ENCODE measurements at places on chromosomes 11 and 22.

- no peak for DNase-seq
Observed at GRCh38 chr11:120590472-120590871, 78.9 kb downstream of the GRIK4 start.

DNA sequence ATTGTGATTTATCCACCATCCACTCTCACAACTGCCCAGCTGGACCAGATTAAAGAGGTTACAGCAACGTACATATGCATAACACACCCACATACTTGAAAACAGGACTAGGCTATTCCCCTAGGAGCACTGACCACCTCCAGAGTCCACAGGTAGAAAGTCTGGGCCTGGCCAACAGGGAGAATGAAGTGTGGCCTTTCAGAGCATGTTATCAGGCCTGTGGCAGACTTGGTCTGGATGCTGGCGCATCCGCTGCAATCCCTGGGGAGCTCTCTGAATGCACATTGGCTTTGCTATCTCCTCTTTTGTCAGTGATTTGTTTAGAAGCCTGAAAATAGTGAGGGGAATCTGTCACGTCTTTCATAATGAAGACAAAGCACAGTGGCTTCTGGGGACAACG, 86.7 kb downstream of the C11orf58 start:
- DNase-seq = no peak

DNA sequence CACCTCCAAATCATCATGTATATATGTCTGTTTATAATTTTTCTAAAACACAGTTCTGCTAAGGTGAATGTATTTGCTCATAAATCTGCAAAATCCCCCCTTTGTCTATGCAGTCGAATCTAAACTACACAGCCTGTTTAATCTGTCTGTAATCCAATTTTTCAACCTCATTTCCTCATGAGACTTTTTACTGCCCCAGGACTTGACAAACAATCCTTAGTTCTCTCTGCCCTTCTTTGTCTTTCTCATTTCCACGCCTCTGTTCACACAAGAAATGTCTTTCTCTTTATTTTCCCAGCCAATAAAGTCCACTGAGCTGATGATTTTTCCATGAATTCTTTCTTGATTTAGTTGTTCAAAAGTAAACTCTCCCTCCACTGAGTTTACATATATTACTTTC, 1154.3 kb downstream of the FAM181B start:
- DNase-seq = no peak

GRCh38 chr22:23182309-23183060, 2.2 kb downstream of the BCR start:
- DNase-seq = peak; percentile 75

- DNase-seq = no peak
Observed at GRCh38 chr11:9192561-9192960, 72.6 kb downstream of the DENND5A start.

DNA sequence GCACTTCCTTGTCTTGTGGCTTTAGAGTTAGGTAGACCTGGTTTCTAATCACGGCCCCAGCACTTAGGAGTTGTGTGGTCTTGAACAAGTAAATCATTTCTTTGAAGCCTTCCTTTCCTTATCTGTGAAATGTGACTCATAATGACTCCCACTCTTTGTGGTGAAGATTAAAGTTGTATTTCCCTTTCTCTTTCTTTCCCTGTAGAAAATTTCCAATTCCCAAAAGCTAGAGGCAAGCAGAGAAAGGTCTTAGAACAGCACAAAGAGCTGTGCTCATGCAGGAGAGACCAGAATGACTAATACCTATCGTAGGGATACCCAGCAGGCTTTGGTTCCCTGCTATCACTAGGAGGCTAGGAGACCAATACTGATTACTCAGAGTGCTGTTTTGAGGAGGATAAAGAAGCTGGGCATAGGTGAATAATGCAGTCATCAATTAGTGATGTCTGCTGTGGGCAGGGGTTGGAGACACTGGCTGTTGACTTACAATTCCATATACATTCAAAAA, 270.7 kb upstream of the SYN3 start:
- DNase-seq = peak; percentile 38

DNA sequence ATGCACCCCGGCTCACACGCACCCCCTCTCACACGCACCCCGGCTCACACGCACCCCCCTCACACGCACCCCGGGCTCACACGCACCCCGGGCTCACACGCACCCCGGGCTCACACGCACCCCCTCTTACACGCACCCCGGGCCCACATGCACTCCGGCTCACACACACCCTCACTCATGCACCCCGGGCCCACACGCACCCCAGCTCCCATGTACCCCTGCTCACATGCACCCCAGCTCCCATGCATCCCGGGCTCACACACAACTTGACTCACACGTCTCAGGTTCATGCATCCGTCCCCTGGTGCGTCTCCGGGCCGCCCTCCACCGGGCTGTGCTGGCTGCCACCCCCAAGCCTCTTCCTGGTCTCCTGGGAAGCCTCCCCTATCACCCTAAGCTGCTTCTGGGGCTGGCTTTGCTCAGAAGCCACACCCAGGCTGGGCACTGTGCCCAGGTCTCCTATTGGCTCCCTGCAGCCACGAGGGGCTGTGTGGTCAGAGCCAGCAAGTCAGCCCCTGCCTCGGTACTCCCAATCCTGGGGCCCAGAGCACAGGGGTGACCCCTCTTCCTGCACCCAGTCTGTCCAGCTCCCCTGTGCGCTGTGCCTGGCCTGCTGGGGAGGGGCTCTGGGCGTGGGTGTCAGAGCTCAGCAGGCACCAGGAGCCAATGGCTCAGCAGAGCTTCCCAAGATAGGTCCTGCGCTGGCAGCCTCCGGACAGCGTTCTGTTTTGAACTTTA, 16.9 kb downstream of the TSPAN4 start:
- peak; percentile 71 for DNase-seq

DNA sequence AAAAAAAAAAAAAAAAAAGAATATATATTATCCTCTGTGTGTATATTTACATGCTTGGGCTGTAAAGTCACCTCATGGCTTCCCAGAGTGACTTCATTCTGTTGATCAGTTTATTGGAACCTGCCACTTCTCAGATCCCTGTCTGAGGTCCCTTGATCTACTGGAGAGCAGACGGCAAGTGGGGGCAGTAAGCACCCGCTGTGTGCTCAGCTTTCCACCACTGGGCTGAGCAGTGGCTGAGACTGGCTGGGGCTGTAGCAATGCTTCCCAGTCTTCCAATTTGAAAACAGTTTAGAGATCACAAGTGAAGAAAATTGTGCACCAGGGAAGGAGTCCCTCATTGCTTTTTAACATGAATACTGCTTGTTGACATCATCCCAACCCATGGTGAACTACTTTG, 6.9 kb upstream of the RBM4B start:
- no peak for DNase-seq

GRCh38 chr11:121645596-121645995, 192.8 kb upstream of the SORL1-AS1 start:
- DNase-seq = no peak

GRCh38 chr11:27873664-27874063, 173.4 kb upstream of the BDNF start:
- no peak for DNase-seq

DNA sequence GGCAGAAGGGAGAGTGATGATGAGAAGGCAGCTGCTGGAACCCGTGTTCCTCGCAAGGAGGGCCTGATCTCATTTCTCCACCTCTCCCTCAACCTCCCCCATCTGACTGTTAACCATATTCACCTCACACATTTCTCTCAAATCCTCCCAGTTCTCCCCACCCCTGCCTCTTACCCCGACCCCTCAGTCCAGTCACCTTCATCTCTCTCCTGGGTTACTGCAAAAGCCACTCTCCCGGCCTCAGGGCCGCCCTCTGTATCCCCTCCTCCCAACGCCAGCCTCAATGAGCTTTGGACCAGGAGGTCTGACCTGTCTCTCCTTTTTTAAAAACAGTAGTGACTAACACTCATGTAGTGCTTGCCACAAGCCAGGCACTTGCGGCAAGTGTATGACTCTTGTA, 29.5 kb upstream of the LMO1 start:
- no peak for DNase-seq

- DNase-seq = no peak
Observed at GRCh38 chr22:27585141-27585540, 216.4 kb downstream of the MN1 start.

GRCh38 chr11:115745066-115745465, 240.9 kb upstream of the CADM1 start:
- DNase-seq = no peak

DNA sequence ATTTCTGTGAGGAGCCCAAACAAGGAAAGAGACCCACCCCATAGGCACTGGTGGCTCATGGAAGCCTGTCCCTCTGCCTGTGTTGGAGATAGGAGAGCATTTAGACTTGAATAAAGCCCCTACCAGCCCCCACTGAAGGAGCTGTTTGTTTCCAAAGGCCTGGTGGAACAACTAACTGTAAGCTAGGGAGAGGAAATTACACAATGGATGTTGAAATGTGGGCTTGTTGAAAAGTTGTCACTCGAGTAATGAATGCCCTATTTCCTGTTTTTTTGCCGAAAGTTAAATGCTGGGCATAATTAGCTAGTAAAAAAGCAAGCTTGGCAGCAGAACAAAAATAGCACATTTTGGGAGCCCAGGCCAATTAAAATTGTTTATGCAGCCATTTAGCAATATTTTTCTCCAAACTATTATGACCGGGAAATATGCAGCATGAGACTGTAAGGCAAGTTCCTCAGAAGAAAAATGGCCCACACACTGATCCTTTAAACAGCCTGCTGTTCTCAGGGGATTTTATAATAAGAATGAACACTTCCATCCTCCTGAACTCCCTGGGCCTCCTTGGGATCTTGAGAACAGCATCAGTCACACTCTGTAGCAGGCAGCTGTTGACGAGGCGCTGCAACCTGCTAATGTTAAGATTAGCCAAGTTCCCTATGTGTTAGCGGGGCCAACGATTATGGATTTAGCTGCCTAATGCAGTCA, 38.6 kb upstream of the LMO2 start:
- no peak for DNase-seq

- no peak for DNase-seq
Observed at GRCh38 chr11:96337541-96338431, 5.2 kb downstream of the MAML2 start.

- no peak for DNase-seq
Observed at GRCh38 chr11:34397120-34397519, 39.3 kb upstream of the ABTB2 start.

- no peak for DNase-seq
Observed at GRCh38 chr11:46845440-46845739, 690 bp downstream of the CKAP5 start.

DNA sequence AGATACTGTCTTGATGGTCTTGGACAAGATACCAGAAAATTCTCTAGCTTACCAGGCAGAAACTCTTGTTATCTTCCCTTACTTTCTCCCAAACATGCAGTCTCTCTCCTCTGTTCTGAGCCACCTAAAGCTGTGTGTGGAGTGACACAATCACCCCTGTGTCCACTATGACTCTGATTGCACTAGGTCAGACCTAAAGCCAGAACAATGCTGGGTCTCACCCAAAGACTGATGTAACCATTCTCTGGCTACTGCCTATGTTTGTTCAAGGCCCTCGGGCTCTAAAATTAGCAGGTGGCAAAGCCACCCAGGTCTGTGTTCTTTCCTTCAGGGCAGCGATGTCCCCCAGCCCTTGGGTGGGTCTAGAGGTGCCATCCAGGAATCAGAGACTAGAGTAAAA, 200.5 kb downstream of the KCNA4 start:
- DNase-seq = no peak

- DNase-seq = no peak
Observed at GRCh38 chr22:30990690-30991089, 21.6 kb downstream of the TUG1 start.

GRCh38 chr11:6365659-6366058, 24.6 kb upstream of the SMPD1 start:
- DNase-seq = no peak

GRCh38 chr22:47299211-47299862, 536.9 kb downstream of the TBC1D22A start:
- no peak for DNase-seq

- no peak for DNase-seq
Observed at GRCh38 chr11:114953039-114953438, 274.7 kb downstream of the NXPE2 start.

DNA sequence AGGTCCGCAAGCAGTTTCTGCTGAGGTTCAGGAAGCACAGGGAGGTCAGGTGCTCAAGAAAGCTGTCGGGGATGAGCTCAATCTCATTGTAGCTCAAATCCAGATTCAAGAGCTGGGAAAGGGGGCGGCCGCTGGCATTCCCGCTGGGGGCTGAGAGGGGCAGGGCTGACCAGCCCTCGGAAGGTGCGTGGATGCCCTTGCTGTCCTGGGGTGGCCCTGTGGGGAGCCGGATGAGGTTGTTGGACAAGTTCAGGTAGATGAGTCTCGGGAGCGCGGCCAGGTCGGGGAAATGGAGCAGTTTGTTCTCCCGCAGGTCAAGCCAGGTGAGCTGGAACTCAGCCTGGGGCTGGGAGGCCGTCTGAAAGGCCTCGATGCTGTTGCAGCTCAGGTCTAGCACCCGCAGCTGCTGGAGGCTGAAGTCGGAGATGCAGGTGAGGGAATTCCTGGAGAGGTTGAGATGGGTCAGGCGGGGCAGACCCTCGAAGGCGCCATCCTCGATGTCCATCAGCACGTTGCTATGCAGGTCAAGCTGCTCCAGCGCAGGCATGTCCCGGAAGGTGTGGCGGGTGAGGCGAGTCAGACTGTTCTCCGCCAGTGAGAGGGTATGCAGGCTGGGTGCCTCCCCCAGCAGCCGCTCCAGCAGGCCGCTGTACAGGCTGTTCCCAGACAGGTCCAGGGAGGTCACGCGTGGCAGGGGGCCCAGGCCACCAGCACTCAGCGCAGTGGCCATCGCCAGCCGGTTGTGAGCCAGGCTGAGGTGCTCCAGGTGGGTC, 9.8 kb downstream of the LRRC32 start:
- DNase-seq = no peak

DNA sequence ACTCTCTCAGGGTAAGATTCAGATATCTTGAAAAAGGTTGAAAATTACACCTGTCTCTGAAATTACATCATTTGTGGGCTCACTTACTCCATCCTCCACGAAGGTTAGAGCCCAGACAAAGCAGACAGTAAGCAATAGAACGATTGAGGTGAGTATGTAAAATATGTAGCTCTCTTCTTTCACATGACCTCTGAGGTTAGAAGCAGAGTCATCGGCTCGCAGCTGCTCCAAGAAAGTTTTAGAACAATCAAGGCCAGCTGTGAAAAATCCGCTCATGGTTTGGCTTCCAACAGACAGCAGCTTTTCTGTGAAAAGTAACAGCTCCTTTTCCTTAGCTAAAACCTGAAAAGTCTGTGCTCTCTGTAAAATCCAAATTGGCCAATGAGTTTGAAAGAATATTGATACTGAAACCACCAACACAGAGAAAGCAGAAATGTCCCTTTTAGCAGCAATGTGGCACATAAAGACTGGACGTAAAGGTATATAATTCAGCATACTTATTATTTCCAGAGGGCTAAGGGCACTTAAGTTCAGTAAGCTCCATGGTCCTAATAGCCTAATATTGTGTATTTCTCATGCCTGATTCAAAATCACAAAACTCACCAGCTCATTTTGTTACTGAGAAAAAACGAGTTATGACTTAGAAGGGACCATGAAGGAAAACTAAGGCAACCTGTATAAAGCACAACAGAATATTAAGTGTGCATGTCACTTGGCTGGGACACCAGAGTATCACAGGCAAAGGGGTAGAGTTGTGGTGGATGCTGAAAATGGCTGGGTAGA, 78.2 kb downstream of the FAM76B start:
- DNase-seq = no peak

- DNase-seq = no peak
Observed at GRCh38 chr11:132101881-132102280, 731.5 kb downstream of the NTM start.

Measured in H54 (cell line).